ENCODE measurements at places on chromosomes 11 and 22. TPM values are rescaled to one million over a fixed set of nuclear protein-coding genes. Genes with fewer than 3 reads are reported as not detected.

The SLC6A5 gene
- not detected for total RNA-seq

The KCNK7 gene
- 0.09 TPM for total RNA-seq

The DMC1 gene
- total RNA-seq, result 6.9 TPM

The CCDC116 gene
- total RNA-seq, result 0.26 TPM

The OR51B4 gene
- not detected for total RNA-seq

The TMEM191B gene
- not detected for total RNA-seq

The MCHR1 gene
- total RNA-seq, result 0.63 TPM

The FKBP2 gene
- total RNA-seq, result 76.0 TPM

The RIC3 gene
- not detected for total RNA-seq

The RHOD gene
- 11.6 TPM for total RNA-seq

The CEND1 gene
- total RNA-seq, result 0.69 TPM

The SAA1 gene
- not detected for total RNA-seq
